ENCODE measurements at places on chromosomes 4 and X.

DNA sequence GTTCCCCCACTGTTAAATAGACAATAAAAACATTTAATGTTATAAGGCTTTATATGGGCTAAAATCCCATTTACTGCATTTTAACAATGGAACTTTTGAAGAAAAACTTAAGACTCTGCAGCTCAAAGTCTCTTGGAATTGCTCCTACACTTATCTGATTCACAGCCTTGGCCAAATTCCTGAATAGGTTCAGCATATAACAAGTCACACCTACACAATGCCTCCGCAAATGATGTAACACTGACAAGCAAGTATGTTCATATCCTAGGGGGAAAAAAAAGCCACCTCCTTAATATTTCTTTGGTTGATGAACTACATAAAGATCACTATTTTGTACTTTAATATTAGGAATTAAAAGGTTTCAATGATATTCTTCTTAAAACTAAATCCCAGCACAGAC, 34.5 kb downstream of the RPS6KA6 start:
- DNase-seq, result no peak

DNA sequence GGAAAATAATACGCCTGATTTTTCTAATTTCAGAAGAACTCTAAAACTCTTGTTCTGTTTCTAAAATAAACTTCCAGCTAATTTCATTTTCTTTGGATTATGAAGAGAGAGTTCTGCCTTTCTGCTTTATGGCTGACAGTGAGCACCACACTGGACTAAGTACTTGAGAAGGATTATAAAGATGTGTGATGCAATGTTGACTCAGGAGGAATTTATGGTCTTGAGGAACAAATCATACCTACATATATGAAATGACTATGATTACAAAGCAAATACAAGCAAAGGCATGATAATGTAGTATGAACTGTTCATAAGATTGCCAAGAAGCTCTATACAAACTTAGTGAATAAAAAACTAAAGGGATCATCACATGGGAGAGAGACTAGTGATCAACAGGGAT, 13.0 kb upstream of the SLC25A5 start:
- no peak for DNase-seq

DNA sequence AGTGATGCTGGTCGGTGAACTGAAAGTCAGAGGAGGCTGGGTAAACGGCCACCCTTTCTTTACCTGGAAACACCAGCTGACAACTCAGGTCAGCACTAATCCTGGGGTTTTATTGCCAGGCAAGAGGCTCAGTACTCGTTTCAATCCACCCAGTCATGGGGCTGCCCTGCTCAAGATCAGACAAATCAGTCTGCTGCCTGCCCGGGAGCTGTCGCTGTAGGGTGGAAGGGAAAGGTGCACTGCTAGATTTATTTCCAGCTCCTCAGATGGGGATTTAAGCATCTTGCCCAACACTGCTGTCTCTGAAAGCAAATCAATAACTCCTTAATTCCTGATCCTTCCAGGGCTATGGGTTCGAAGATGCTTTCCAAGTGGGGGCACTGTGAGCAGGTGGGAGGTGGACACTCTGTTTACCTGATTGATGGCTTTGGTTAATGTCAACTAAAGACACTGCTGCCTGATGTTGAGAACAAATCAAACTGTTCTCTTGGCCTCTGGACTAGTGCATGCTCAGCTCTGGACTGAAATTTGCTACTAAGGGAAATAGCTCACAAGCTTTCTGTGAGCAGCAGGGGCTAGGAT, 59.3 kb downstream of the PHKA2 start:
- no peak for DNase-seq

DNA sequence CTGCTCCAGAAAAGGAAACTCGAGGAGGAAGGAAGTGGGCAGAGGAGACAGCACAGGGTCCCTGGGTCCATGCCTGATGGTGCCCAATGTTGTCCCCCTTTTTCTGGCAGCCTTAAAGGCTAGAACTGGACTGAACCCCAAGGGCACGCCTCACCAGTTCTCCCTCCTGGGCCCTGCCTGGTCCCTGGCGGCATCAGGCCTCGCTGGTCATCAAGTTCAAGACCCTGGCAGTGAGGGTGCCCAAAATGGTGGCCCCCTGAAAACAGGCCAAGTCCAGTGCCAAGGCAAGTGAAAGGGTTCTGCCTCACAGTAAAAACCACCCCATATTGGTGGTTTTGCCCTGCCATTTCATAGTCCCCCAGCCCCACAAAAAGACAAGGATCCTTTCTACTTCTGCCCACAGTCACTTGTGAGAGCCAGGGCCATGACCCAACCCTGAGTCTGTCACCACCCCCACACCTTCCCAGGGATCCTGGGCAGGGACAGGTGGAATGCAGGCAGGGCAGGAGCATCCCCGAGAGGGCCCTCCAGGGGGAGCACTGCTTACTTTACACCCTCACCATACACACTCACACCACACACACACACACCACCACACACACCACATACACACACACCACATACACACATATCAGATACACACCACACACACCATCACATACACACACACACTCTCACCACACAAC, 107.6 kb downstream of the DCTD start:
- no peak for DNase-seq

DNA sequence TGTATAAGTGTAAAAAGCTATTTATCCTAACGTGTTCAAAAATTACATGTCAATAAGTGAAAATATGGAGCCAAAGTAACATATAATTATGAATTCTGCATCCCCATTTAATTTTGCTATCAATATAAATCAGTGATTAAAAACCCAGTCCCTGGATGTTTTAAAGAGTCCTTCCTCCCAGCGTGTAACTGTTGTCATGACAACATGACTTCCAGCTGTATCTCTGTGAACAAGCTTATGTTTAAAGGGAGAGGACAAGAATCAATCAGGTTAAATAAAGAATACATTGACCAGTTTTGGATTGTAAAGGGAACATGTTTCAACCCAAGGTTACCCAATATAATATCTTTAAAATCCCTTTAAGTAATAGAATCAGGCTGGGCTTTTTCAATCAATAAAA, 219.7 kb downstream of the NSUN7 start:
- DNase-seq, result no peak

DNA sequence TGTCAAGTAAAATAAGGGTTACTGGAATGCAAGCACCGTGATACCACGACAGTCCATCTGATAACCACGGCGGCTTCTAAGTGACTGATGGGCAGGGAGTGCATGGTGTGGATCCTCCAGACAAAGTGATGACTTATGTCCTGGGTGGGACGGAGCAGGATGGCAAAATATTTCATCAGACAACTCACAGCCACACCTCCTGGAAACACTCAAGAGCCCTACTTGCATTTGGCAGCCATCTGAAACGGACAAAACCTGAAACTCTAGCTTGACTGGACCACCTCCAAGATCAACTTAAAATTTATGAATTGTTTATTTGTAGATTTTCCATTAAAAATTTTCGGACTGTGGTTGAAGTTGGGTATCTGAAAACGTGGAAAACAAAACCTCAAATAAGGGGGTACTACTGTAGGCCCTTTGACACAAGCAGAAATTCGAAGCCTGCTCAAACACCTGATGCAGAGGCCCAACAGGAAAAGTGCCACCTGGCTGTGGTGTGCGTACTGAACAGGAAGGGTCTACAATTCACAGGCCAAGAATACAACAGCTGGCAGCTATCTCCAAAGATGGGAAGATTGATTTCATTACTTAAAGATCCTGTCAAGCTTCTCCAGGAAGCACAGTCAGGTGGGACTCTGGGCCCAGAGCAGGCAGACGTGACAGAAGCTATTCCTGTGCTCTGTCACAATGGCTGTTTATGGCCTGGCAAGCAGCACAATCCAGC, 26.0 kb downstream of the LRIT3 start:
- DNase-seq, result no peak

DNA sequence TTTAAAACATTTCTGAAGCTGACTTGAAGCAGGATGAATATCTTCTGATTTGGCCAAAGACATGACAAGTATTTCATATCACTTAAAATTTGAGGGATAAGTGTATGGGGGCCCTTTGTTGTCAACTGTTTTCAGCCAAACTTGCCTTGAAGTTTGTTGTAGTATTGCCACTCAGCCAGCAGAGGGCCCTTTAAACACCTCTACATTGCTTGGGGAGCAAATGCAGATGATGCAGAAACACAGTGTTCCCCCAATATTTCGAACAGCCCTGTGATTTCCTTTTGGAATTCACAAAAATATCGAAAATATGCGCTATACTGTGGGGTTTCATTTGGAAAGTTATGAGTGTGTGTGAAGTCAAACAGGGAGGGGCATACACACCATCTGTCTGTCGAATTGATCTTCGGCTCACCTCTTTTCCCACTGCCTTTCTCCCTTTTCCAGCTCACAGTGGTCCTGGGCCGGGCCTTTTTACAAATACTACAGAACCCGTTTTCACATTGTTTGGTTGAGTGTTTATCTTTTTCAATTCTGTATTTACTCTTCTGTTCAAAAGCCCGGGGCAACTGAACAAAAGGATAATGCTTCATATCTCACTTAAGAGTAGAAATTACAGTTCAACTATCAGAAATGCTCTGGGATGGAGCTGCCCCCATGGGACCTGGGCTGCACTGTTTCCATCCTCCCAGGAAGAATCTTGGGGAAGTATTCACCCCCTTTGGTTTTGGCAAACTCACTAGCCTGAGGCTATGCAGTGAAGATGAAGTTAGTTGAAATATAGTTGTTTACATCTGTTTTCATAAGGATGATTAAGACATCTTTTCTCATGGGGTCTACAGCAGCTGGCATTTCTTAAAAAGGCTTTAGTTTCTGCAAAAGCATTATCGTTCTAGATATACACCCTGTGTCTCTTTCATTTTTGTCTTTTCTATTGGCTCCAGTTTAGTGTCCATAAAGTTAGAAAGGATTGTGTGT, 137.6 kb downstream of the EGF start:
- DNase-seq, result peak; percentile 41

GRCh38 chrX:47687263-47687662, 28.3 kb upstream of the UXT start:
- no peak for DNase-seq

- DNase-seq, result no peak
Observed at GRCh38 chrX:154486396-154487207, at the start of gene UBL4A. Gene UBL4A (minus strand): TSS chrX:154486615. CDS start chrX:154486584, 31 bp downstream.

DNA sequence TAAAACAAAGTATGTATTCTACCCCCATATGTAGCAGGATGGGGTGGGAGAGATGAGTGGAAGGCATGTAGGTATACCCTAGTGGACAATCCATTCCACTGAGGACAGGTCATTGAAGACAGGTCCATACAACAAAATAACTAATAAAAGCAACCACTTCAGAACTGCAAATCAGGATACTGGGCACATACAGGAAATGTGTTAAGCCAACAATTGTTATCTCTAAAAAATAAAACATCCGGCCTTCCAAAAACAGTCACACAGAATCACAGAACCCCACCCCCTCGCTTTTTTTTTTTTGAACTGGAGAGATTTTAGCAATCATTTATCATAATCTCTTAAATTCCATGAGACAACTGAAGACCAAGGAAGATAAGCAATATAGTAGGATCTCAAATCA, 112.9 kb downstream of the FRYL start:
- DNase-seq, result no peak

DNA sequence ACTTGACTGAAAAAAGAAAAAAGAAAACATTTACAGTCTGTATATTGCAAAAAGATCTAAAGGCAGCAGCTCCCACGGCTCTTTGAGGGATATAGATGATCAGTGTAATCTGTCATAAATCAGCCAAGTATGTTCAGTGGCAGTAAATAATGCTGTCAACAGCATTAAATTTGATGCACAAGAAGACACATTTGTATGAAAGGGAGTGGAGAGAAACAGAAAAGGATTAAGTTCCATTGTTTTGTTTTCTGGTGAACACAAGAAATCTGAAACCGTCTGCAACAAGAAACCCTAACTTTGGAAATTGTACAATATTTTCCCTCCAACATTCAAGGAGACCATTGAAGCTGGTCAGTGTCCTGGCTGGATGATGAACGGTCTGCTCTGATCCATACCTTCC, 27.6 kb upstream of the C1QTNF7 start:
- DNase-seq, result no peak

DNA sequence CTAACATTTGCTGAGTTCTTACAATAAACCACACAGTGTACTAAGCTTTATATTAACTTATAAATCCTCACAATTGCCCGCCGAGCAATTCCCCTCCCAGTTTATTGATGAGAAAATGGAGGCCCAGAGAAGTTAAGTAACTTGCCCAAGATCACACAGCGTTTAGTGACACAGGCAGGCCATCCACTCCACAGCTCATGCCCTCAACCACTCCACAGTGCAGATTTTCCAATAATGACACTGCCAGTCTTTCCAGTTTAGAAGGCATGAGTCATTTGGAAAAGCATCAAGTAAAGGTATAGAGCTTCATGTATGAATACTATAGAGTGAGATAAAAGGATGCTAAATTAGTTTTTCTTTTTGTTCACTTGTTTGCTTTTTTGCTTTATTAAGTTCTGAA, 208.5 kb downstream of the CAMK2D start:
- no peak for DNase-seq

DNA sequence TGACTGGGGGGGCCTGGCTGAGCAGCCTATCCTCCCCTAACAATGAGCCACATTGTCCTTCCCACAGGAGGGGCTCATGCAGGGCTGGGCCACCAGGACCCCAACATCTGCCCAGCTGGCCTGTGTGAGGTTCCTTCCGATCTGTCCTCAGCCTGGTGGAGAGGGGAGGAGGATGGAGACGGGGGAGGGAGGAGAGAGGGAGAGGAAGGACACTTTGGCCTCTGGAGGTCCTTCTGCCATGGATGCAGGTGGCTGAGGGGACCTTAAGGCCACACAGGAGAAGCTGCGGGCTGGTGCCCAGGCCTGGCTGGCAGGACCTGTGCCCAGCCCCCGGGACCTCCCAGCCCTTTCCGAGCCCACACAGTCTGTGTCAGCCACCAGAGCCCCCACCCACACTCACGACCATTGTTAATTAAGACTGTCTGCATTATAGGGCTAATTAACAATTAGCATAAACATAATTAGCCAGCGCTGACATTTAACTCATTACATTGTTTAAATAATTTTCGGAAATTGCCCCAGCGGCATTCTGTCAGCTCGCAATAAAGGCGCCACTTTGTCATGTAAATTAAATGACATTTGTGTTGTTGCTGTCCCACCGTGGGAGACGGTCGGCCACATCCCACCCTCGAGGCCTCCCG, 53.0 kb upstream of the NKX1-1 start:
- DNase-seq, result no peak

GRCh38 chr4:123031664-123032063, 109.3 kb upstream of the NUDT6 start:
- DNase-seq, result no peak

DNA sequence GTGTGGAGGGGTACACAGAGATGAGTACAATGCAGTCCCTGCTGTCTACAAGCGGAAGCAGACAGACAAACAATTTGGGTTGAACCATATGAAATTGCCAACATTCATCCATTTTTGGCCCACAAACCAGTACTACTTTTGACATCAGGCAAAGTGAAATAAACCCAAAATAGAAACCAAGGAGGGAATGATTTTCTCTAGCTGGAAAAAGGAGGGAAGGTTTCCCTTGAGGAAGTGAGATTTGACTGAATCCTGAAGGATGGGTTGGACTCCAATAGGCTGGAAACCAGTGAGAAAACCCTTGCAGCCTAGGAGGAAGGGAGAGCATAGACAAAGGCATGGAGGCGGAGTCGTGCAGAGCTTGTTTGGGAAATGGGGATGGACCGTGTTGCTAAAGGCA, 63.5 kb upstream of the PJA1 start:
- no peak for DNase-seq
